ENCODE measurements at places on chromosomes 4 and X. TPM values are rescaled to one million over a fixed set of nuclear protein-coding genes. Genes with fewer than 3 reads are reported as not detected.

RNF128 gene
- total RNA-seq: 1.8 TPM

GABRE gene
- 3.0 TPM for total RNA-seq

HHIP gene
- total RNA-seq: 7.6 TPM

RAI2 gene
- total RNA-seq: 0.86 TPM

LEF1 gene
- total RNA-seq: 17.1 TPM

BEND2 gene
- total RNA-seq: not detected

BTK gene
- total RNA-seq: 0.06 TPM

GNRHR gene
- not detected for total RNA-seq

SSX4 gene
- total RNA-seq: not detected

SPIN4 gene
- 3.0 TPM for total RNA-seq

TRPC5OS gene
- not detected for total RNA-seq

PRRG3 gene
- 0.11 TPM for total RNA-seq

GRCh38 chr4:110068248-110068647 lies 130.2 kb downstream of the ELOVL6 start:
- DNase-seq: no peak

GRCh38 chrX:77977095-77977494 lies 7.7 kb upstream of the PGAM4 start:
- no peak for DNase-seq

DNA sequence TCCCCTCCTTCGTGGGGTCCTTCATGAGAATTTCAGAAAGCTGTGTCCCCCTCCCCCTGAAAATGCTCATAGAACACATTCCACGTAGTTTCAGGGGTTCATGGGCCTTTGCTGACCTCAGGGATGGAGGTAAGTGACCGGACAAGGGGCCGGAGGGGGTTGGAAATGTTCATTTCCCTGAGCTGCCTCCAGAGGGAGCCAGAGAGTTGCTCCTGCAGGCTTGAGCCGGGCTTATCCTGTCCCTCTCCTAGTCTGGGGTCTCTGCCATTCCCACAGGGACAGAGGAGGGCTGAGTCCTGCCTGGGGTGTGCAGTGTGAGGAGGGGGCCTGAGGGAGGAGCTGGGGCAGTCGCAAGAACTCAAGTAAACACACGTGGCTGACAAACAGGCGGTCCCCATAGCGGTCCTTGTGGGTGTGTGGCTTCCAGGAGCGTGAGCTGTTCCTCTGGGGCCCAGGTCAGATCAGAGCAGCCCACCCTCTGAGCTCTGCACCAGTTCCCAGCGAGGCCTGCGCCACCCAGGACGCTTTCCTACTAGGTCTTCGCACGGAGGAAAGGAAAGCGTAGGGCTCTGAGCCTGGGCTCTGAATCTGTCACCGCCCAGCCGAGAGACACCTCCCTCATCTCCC lies 62.5 kb downstream of the WFS1 start:
- peak; percentile 27 for DNase-seq

GRCh38 chr4:1044469-1045192 lies 33.2 kb downstream of the FGFRL1 start:
- peak; percentile 3 for DNase-seq

DNA sequence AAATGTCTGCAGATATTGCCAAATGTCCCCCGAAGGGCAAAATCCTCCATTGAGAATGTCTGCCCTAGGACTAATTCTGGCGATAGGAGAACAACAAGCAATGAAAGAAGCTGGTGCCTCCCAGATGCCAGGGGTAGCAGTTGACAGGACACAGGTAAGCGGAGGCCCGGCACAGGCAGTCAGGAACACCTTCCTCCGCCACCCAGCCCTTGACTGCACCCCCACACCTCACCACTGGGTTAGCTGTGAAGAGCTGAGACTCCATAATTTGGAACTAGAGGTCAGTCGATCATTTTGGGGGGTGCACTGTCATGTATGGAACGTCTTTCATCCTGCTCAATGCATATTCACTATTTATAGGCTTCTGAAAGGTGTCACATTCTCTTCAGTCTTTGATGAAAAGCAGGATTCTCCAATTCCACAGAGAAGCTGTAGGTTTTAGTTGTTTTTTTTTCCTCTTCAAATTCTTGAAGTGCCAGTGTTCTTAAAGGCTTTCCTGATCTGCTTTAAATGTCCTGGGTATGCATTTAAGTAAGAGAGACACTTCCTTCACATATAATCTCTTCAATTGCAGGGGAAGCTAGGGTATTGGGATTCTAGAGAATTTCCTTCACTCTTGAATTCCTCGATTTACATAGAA lies 111.6 kb upstream of the ZFP42 start:
- DNase-seq: no peak

- no peak for DNase-seq
These were observed 10.9 kb downstream of the GPAT3 start for GRCh38 chr4:83546786-83547185.

- DNase-seq: peak; percentile 45
These were observed 273.9 kb downstream of the TLL1 start for GRCh38 chr4:166146806-166147540.

DNA sequence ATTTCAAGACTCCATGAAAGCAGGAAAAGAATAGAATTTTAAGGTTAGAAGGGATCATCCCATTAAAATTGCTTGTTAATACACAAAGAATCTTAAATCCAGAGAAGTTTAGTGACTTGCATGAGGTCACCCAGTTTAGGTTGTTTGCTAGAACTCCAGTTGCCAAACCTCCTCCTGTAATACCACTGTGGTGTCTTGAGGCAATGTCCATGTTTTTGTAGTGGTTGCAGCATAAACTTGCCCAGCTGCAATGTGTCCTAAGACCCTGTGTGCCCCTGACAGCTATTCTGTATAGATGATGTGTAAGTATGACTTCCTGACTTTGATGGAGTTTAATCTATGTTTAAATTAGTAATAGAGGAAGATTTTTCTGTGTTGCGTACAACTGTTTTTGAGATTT lies 6.3 kb downstream of the SFRP2 start:
- DNase-seq: no peak

DNA sequence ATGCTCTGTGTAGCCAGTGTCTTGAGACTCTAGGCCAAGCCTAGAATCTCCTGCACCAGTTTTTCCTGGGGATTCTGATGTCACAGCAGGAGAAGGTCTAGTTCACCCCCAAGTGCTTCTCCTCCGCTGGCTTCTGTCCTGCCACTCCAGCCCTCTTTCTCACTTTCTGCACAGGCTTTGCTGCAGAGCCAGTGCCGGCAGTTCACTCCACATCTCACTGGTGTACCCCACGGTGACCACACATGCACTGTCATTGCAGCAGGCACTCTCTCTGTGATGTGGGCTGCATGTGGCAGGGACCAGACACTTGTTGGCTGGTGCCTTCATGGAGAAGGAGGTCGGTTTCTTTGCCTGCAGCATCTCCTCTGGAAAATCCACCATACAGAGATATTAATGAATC lies 643.8 kb upstream of the GALNTL6 start:
- DNase-seq: no peak

DNA sequence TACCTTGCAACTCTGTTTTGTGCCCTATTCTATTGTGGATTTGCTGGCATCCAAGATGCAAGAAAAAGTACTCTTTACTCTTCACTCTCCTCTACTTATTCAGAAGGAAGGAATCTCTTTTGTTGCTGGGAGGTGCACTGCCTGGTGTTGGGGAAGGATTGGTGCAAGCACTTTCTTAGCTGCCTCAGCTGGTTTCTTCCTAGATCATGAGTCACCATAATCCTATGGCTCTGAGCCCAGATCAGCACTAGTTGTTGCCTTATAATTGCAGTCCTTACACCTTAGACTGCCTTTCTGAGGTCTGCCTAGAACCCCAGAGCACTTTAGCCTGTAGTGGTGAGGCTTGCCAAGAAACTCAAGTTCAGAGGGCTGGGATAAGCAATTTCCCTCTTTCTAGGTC lies 37.0 kb upstream of the CT83 start:
- DNase-seq: no peak

DNA sequence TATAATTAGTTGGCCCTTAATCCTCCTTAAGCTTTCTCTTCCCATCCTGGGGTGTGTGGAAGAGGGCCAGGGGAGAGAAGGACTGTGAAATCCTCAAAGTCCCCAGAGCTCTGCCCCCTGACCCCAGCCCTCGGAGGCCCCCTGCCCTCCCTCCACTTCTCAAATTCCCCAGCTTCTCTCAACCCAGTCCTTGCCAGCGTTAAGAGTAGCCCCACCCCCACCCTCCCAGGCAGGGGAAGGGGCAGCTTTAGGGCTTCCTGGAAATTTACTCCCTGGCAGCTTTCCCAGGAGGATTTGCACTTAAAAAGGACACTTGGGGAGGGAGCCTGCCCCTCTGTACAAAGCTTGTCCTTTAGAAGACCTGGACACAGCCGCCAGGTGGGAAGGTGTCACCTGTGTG lies 11.8 kb upstream of the CD40LG start:
- no peak for DNase-seq

DNA sequence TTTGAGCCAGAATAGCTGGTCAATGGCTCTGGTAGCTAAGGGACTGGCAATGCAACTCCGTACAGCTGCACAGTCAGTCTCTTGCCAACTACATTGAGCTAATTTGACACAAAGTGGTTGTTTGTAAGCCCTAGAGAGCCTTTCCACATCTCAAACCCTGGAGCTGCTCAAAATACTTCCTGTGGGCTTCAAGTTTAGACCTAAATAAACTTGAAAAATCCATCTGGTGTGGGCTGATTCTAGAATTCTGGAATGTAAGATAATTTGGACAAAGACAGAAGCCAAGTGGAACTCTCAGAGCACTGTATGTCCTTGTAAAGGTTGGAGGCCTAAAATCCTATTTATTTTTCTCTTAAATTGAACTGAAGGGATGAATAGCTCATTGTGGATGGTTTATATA lies 380.8 kb downstream of the SPRY1 start:
- no peak for DNase-seq

- DNase-seq: peak; percentile 64
These were observed 162.4 kb upstream of the GPRIN3 start for GRCh38 chr4:89469930-89470375.
